Activated naive CD8-positive, alpha-beta T cell treated with anti-CD3 and anti-CD28 coated beads, Interleukin-2, amount 50 U/mL, for 16 hours (primary cell): ENCODE measurements at places on chromosomes 7 and 10.

DNA sequence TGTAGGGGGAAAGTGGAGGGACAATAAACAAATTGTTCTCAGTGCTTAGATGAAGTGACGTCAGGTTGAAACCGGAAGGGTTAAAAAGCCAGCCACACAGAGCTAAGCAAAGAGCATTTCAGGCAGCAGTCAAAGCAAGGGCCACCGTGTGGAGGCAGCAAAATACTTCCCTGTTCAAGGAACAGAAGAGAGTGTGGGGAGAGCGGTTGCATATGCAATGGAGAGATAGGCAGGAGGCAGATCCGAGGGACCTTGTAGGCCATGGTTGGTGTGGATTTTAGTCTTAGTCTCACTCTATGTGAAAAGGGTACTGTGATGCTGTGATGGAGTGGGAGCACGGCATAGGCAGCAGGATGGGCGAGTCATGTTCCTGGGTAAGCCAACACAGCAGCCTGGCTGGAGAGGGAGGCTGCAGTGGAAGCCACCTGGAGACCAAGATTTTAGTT lies 3.8 kb upstream of the STN1 start:
- DNase-seq, result no peak

GRCh38 chr10:65793738-65794425 lies 1132.0 kb upstream of the LRRTM3 start:
- no peak for DNase-seq

DNA sequence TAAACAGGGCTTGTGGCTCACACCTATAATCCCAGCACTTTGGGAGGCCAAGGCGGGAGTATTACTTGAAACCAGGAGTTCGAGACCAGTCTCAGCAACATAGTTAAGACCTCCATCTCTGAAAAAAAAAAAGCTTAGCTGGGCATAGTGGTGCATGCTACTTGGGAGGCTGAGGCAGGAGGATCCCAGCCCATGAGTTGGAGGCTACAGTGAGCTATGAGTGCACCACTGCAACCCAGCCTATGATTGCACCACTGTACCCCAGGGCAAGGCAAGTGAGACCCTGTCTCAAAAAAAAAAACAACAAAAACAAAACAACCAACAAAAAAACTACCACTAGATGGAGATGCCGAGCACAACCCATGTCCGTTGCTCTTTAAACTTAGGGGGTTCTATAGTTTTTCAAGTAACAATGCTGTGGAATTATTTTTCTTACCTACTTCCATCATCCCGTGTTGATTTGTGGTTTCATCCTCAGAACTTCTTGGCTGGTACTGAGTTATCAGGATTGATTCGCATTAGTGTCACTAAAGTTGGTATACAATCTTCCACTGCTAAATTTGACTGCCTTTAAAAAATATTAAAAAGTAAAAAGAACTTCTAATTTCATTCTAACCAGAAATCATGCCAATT lies 12.2 kb upstream of the REPIN1 start:
- DNase-seq, result no peak

DNA sequence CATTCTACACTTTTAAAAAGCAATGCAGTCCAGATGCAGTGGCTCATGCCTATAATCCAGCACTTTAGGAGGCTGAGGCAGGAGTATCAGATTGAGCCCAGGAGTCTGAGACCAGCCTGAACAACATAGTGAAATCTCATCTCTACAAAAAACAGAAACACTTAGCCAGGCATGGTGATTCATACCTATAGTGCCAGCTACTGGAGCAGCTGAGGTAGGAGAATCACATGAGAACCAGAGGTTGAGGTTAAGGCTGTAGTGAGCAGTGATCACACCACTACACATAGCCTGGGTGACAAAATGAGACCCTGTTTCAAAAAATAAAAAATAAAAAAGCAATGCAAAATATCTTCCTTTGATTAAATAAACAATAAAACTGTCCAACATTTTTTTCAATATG lies 205.2 kb downstream of the GRM8 start:
- no peak for DNase-seq
